Aorta (tissue), 5 donors: ENCODE measurements at places on chromosomes 16 and 17. TPM values are rescaled to one million over a fixed set of nuclear protein-coding genes. Genes with fewer than 3 reads are reported as not detected.

DNA sequence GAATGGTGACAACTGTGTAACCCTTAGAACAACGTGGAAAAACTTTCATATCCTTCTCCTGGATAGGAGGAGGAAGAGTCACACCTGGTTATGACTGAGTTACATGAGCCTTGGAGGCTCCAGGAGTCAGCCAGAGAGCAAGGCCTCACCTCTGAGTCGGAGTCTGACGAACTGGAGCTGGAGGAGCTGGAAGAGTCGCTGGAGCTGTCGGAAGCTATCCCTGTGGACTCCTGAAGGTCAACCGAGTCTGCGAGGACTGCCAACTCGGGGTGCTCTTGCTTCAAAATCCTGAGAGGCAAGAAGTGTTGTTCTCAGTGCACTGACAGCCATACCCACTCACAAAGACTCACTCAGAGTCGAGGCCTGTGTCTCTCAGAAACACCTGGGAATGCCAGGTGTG is 6.2 kb downstream of the JMJD6 start:
- DNase-seq = no peak

DNA sequence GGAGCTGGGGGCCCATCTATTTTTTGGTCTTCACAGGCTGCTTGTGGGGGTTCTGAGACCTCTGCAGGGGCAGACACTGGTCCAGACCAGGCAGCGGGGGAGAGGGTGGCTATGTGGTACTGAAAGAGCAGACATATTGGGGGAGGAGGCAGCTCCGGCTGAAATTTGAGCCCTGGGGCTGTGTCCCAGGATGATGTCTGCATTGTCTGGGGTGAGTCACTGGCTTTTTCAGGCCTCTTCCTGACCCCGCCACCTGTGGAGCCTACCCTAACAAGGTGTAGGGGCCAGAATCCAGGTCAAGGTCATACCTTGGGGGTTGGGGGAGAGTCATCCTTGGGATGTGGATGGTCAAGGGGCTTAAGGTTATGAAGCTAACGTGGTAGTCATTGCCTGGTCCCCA is 2.4 kb downstream of the CORO6 start:
- DNase-seq = no peak

DNA sequence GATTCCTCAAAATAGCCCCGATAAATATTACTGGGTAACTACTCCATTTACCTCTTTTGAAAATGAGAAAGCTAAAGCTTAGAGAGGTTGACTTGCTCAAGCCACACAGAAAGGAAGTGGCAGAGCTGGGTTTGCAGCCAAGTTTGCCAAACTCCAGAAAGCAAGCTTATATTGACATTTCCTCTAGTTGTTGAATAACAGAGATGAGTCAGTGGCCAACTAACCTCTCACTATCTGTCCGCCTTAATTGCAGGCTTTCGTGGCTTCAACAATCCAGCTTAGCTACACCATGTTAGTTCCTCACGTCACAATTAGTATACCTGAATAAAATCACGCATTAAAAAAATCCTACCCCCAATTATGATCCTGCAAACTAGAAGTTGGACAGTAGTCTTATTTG is 151.7 kb downstream of the CNTNAP4 start:
- DNase-seq = no peak

GRCh38 chr16:80947708-80948625 is 58.7 kb downstream of the CMC2 start:
- DNase-seq = no peak

- no peak for DNase-seq
Observed at GRCh38 chr16:12124742-12125141, 148.2 kb downstream of the SNX29 start.

CLDN7 gene
- total RNA-seq = 3.3 TPM

KRT27 gene
- total RNA-seq = not detected

GRCh38 chr17:60383379-60383778 is 8.6 kb downstream of the USP32 start:
- DNase-seq = no peak

DNA sequence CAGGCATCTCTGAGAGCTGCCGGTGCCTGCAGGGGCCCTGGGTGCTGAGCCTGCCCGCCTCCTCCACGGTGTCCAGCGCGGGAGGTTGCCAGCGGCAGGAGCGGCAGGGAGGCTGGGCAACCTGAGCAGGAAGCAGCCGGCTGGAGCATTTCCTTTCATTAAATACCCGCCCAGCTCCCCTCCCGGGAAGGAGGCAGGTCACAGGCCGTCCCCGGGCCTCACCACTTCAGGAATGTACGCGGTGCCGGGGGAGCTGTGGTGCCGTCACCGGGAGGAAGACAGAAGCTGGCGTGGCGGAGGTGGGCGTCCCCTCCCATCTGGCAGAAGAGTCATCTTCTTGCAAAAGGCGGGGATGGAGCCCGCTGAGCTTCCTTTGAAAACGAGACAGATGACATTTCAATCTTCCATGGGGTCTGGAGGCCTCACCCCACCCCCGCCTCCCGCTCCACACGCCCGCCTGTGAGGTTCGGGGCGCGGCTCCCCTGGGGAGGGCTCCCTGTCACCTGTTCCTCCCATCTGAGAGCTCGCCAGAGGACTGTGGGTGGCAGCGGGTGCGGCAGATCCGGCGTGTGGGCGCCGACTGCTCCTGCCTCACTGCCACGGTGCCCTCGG is 16.0 kb downstream of the SOX8 start:
- DNase-seq = no peak

DNA sequence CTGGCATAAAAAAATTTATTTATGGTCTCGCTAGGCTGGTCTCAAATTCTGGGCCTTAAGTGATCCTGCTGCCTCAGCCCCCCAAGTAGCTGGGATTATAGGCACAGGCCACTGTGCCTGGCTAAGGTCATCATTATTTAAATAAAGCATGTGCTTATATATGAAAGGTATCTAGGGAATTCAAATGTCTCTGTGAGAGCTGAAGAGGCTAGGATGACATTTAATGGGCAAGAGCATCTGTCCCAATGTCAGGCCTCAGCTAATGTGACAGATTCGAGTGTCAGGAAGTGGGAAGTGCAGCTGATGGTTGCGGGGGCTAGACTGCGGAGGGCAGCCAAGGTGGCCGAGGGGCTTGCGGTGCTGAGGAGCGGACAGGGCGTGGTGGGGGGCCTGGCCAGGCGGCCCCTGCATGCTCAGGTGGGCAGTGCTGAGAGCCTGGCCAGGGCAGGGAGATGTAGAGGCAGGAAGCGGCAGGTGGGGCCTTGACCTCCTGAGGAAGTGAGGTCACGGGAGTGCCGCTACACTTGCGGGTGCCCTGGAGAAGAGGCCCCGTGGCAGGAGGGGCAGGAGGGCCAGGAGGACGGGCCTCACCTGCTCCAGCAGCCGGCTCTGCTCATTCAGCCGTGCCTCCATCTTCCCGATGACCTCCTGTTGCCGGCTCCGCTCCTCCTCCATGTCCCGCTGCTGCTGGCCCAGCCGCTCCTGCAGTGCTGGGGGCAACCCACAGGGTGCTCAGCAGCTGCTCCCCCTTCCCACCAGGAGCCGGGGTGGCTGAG is 12.6 kb upstream of the MRPL38 start:
- no peak for DNase-seq

DNA sequence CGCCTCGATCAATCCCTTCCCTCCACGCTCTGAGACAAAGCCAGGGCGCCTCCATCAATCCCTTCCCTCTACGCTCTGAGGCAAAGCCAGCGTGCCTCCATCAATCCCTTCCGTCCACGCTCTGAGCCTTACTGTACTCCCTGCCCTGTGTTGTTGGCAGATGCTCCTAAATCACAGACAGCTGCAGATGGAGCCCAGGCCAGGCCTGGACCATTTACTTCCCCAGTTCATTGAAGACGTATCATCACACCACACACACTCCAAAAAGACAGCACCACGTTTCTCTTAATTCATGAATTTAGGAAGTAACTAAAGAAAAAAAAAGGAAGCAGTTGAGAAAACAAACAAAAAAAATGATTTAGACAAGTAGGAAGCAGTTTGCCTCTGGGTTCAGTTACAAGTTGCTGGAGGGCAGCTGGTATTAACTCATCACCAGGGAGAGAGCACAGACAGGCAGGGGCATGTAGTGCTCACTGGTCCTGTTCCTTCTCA is 7.4 kb upstream of the CD300LD start:
- DNase-seq = no peak

VWA3A gene
- total RNA-seq = 0.39 TPM

- DNase-seq = no peak
Observed at GRCh38 chr17:71938340-71939010, 182.3 kb upstream of the SOX9 start.

- peak; percentile 77 for DNase-seq
Observed at GRCh38 chr16:3182608-3183444, 5.2 kb upstream of the OR1F1 start.

DLX4 gene
- 0.39 TPM for total RNA-seq

- no peak for DNase-seq
Observed at GRCh38 chr17:63464691-63465236, 12.1 kb upstream of the ACE start.

RSKR gene
- total RNA-seq = 15.7 TPM

SOX9 gene
- 4.7 TPM for total RNA-seq

DNA sequence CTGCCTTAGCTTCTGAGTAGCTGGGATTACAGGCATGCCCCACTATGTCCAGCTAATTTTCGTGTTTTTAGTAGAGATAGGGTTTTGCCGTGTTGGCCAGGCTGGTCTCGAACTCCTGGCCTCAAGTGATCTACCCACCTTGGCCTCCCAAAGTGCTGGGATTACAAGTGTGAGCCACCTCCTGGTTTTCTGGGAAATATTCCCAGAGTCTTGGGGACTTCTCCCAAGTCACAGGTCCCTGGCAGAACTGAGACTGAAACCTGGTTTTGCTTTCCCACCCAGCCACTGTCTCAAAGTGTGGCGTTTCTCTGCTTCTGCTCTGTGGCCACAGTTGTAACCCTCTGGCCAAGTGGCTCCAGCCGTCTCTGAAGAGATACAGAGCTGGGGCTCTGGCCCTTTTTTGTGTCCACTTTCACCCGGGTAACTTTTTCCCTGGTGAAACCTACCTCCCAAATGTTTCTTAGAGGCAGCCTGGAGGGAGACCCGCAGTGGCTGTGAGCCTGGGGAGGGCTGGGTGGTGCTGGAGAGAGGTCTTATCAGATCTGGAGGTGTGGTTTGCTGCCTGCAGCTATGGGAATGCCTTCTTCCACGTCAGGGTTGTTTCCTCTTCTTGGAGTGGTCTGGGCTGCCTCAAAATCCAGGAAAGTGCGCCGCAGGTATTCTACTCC is 5.1 kb downstream of the KSR1 start:
- no peak for DNase-seq

- no peak for DNase-seq
Observed at GRCh38 chr16:69217433-69217832, 30.5 kb downstream of the SNTB2 start.

DNA sequence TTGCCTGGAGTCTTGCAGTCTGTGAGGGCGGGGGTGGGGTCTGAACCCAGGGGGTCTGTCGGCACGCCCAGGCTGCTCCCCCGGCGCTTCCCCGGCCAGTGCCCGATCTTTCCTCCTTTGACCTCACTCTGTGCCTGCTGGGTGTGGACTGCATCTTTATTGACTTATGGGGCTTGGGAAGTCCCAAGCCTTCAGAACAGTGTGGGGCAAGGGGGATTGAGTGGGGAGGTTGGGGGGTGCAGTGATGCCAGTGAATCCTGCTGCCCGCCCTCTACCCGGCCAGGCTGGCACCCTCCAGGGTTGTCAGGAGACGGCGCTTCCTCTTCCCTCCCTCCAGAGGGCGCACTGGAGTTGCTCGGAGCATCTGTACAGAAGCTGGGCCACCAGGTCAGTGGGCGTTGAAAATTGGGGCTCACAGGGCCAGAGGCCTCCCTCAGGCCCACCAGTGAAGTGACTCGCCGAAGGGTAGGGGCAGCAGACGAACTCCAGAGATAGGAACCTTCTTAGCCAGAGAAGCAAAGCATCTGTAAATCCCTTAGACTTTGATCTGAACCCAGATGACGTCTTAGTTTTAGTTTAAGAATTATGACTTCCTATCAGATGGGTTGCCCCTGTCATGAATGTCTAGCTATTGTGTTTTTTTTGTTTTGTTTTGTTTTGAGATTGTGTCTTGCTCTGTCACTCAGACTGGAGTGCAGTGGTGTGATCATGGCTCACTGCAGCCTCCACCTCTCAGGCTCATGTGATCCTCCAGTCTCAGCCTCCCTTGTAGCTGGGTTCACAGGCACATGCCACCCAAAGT is 184.8 kb upstream of the CIBAR2 start:
- DNase-seq = peak; percentile 84

NMRAL1 gene
- total RNA-seq = 28.9 TPM

DNA sequence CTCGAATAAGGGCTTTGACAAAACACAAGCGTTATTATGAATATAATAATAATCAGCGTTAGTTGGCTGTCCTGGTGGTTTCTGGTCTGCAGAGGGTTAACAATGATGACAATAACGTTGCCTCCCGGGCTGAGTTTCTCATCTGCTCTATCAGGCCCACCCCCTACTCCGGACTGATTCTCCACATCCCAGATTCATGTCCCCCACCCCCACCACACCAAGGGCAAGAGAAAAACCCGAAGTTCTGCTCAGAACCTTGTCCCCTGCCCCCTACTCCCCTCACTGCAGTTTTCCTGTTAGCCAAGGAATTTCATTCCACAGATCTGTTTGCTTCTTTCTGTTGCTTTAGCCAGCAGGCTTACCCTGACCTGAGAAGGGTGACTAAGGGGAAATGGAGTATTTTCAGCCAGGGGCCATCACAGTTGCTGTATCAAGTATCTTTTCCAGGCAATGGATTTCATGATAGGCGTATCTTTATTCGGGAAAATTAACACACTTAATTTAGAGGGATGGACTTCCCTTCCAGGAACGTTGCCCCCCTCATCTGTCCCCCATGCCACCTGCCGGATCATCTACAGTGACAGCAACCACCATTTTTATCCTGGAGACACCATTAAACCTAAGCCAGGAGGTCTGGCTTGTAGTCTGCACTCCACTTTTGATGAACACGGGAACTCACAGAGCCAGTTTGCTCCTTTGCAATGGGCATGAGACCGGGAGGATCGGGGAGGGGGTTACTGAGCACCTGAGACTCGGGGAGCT is 23.7 kb downstream of the ALOX15 start:
- peak; percentile 30 for DNase-seq

IRF8 gene
- 12.5 TPM for total RNA-seq

DNA sequence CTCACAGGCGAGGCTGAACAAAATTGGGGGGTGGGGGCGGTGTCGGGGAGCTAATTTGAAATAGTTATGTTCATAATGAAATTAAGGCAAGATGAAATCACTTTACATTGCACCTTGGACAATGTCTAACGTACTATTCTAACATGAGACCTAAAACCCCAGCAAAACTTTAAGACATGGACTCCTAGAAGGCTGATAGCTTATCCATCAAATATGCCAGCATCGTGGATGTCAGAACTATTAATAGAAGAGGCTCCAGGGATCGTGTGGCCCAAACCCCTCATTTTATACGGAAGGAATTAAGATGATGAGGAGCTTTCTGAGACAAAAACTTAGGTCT is 279.6 kb downstream of the SOX9 start:
- DNase-seq = no peak

- no peak for DNase-seq
Observed at GRCh38 chr16:57419506-57419905, 14.9 kb downstream of the CCL17 start.

MLYCD gene
- total RNA-seq = 8.6 TPM

DNA sequence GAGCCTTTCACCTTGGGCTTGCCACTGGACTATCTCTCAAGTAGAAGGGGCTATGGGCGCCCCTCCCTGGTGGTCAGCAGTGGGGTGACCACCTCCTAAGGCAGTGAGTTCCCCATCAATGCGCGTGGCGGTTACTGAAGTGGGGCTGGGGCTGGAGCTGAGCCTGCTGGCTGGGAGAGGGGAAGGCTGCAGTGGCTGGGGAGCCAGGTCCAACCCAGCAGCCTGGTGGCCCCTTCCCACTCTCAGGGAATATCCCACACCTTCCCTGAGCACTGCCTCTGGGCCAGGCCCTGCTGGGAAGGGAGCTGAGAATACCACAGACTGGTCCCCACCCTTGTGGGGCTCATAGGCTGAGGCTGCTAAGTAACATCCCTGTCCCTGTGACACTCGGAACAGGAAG is 19.8 kb upstream of the MPRIP start:
- peak; percentile 63 for DNase-seq
